ENCODE measurements at places on chromosomes 1 and 21.

DNA sequence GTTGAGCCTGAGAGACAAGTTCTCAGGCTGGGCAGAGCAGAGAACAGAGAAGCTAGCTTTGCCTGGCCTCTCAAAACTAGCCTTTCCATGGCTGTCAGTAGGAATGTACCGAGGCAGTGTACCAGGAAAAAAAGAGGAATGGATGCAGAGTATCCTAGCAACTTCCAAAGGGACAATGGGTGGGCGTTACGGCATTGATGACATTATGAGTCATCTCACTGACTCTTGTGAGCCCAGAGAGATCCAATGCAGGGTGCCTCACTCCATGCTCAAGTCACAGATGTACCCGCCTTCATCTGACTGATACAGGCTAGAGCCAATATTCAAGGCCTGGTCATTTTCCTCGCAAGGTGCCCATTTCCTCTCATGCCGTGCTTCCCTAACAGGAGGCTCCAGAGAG lies 51.4 kb upstream of the C8B start:
- peak; percentile 39 for DNase-seq

- no peak for DNase-seq
Measured at GRCh38 chr1:160876311-160876710, 8.7 kb downstream of the ITLN1 start.

DNA sequence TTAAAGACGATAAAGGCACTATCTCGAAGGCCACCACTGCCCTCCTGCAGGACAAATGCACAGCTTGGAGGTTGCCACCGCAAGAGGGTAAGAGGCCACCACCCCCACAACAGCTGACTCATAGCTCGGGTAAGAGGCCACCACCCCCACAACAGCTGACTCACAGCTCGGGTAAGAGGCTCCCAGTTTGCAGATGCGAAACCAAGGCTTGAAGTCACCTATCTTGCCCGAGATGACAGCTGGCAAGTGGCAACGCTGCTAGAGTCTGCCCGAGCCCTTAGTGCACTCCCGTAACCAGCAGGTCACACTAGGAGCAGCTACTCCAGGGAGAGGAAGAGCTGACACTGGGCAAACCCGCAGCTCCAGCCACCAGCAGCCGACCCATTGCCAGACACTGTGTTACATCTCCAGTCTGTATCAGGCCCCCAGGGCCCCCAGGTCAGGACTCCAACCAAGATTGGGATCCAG lies 17.1 kb upstream of the SPSB1 start:
- peak; percentile 81 for DNase-seq

GRCh38 chr1:208039536-208040332 lies 128.8 kb upstream of the CD34 start:
- DNase-seq: no peak

- DNase-seq: no peak
Measured at GRCh38 chr21:43187715-43188114, 18.9 kb downstream of the CRYAA start.

DNA sequence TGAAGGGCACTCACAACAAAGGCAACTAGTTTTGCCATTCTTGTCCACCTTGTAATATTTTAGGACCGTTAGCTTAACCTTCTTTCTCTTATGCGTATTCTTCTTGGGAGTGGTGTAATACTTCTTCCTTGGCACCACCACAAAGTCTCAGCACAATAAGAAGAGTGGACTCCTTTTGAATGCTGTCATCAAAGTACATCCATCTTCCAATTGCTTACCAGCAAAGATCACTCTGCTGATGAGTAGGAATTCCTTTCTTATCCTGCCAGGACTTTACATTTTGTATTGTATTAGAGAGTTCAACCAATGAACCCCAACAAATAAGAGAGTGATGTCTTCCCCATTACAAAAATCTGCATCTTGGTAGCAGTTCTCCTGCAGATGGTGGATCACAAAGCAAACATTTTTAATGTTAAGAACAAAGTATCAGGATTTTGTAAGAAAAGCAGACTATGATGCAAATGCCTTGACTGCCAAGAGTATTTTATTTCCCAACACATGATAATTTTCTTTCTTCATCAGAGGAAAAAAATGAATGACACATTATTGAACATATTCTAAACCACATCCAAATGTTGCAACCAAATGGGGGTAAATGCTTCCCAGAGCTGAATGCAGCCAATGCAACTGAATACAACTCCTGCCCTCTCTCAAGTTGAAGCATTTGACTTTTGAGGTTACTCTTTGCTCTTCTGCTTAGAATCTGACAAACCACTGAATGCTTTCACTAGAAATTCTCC lies 5.1 kb upstream of the ARNT start:
- DNase-seq: peak; percentile 83

DNA sequence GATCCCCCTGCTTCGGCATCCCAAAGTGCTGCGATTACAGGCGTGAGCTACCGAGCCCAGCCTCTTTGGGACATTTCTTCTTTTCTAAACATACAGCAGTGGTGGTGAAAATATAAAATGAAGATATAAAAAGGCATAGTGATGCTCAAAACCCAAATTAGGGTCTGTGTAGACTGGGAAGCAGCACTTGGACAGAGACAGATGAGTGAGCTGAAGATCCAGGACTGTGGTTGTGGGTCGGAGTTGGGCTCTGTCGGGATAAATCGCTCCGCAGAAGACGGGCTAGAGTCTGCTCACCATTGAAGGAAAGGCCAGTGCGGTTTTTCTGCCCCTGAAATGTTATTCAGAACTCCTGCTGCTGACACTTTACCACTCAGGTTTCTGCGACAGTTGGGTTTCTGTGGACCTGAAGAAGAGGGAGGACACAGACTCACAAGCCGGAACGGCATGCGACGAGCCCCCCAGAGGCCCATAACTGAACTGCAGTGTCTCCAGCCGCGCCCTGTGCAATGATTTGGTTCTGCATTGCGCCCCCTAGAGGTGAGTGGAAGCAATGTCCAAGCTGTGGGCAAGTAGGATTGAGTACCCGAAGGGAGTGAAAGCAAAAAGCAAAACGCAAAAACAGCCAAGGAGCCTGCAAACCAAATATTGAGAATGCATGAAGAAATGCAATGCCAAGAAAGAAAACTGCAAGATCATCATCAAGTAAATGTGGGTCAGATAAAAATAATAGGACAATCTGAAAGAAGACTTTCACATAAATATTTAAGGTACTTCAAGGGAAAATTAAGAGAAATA lies 66.6 kb downstream of the GABPA start:
- peak; percentile 75 for DNase-seq

DNA sequence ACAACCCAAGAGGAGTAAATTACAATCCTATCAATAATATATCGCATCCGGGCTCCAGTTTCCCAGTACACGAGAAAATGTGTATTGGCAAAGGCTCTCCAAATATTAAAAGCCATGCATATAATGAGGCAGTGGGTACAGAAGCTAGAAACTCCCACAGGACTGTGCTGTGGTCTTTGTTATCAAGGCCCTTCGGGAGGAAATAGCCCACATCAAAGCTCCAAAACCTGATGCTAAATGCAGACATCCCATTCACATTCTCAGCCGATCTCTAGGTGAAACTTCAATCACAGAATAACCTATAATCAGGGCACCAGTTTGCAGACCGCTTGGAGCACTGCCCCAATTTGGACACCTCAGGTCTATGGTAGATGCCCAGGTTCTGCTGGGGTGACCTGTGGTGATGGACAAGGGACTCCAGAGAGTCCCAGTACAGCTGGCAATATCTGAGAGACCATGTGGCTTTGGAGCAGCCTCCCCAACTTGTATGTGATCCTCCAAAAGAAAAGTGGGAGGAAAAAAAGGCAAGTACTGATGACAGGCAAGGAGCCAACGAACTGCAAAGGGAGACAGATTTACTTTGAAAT lies 148.8 kb upstream of the CAMK1G start:
- DNase-seq: no peak

DNA sequence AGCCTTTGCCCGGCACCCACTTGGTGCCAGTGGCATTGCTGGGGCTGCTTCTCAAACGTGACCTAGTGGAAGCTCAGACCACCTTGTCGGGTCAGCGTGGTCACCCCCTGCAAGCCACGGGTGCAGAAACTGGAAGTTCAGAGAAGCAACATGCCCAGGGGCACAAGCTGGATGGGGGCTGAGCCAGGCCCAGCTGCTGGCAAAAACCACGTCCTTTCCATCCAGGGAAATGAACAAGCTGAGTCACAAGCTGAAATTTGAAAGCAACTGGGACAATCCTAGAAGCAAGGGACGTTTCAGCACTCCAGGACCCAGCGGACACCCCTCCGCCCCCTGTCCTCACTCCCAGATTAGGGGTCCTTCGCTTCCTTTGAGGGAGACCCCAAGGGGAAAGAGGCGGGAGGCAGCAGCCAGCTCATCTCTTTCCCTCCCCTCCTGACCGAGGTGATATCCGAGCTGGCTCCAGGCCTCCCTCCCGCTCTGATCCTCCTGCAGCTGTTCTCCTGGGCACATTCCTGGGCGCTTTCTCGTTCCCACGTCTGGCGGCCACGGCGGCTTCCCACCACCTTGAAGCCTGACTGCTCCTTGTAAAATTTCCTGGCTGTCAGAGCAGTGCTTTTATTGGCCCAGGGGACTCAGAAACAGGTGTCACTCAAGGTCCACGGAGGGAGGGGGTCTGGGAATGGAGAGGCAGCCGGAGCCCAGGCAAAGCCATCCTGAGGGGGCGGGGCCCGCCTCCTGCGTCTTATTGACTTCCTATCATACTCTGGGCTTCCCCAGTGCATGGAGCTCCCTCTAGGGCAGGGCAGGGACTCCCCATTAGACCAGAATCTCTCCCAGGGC lies 62.8 kb downstream of the PAX7 start:
- DNase-seq: no peak

DNA sequence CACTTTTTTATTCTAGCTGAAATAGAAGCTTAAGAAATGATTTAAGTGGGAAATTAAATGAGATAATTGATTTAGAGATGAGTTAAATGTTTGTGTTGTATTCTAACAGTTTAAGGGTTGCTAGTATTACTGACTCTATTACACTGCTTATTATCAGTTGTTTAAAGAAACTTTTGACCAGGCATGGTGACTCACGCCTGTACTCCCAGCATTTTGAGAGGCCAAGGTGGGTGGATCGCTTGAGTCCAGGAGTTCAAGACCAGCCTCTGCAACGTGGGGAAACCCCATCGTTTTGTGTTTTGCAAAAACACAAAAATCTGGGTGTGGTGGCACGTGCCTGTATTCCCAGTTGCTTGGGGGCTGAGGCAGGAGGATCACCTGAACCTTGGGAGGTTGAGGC lies 14.2 kb downstream of the CLIC4 start:
- no peak for DNase-seq

DNA sequence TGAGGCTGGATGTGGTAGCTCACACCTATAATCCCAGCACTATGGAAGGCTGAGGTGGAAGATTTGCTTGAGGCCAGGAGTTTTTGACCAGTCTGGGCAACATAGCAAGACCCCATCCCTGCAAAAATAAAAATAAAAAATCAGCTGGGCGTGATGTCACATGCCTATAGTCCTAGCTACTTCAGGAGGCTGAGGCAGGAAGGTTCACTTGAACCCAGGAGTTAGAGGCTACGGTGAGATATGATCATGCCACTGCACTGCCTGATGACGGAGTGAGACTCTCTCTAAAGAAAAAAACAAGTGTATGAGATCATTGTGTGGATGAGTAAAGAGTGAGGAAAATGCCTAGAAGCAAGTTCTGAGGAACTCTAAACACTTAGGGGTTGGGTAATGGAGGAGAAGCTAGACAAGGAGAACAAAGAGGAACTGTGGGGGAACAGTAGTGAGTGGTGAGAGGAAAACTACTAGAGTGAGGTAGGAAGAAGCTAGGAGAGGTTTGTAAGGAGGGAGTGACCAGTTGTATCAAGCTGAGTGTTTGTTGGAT lies 17.0 kb downstream of the CLIC4 start:
- no peak for DNase-seq

GRCh38 chr1:81008293-81008692 lies 792.4 kb upstream of the ADGRL2 start:
- no peak for DNase-seq

DNA sequence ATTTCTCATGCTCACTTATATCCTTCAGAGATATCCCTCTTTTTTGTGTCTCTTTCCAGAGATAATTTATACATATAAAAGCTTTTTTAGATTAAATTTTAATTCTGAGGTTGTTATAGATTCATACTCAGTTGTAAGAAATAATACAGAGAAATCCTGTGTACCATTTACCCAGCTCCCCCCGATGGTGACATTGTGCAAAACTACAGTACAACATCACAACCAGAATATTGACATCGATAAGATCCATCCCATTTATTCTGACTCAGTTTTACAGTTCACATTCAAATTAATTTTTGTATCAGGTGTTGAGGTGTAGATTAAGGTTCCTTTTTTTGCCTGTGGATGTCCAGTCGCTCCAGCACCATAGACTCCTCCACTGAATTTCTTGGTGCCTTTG lies 14.3 kb downstream of the DMRTB1 start:
- no peak for DNase-seq
